Cerebellar cortex (tissue), 1 donor: ENCODE measurements at places on chromosomes 12 and 14.

DNA sequence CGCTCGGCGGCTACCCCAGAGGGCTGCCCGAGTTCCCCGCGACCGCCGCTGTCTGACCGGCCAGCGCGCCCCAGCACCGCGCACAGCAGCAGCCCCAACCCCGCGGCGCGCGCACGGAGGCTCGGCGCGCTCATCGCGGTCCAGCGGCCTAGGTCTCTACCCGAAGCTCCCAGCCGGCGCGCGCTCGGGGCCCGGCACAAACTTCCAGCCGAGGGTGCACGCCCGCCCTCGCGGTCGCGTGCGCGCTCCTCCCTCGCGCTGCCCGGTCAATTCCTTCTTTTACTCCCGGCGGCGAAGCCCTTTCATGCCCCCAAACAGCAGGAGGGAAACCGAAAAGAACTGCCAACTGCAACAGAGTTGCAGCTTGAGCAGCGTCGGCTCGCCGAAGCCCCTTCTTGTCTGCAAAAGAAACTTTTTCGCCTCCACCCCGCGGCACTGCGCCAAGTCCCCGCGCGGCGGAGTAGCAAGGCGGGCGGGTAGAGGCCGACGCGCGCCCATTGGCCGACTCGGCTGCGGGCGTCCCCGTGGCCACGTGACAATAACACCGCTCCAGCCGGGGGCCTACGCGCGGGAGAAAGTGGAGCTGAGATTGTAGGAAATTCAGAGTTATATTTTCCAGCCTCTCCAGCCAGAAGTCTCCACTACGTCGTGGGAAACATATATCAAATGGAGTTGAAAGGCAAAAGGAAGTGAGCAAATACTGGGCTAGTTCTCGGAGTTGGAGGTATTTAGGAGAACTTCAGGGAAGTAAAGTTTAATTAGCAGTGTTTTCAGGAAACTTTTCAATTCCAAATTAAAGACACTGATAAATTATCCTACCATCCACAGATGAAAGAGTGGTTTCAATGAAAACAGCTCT is at the start of gene LRIG3:
LRIG3 (minus strand) TSS at position 403 of the 859 bp plus-strand sequence; CDS start at position 134, 269 bp downstream.
- DNase-seq = peak; percentile 15

- DNase-seq = no peak
Measured at GRCh38 chr14:29663281-29663801, 264.3 kb downstream of the PRKD1 start.

DNA sequence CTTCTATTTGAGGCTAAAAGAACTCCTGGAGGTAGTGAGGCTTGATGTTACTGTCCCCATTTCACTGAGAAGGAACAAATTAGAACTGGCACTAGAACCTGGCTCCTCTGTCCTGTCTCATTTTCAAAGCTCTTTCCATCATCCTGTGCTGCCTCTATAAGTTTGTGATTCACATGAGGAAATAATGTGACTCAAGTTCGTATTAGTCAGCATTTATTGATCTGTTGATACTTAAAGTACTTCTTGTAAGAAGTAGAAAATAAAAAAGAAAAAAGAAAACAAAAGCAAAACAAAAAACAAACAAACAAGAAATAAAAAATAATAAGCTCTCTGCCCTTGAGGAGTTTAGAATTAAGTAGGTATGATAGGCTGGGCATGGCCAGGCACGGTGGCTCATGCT is 2.3 kb upstream of the ESPL1 start:
- DNase-seq = no peak

DNA sequence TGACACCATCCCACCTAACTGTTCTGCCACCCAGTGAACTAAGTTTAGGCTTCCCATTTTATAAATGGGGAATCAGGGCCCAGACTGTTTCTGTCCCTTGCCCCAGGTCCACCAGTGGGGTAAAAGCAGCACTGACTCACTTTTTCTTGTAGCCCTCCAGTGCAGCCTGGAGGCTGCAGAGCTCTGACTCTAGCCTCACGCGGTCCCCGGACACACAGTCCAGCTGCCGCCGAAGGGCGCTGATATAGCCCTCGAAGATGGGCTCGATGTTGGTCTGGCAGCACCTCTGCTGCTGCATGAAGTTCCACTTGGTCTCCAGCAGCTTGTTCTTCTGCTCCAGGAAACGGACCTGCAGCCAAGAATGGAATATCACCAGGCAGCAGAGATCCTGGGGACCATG is 2.6 kb downstream of the KRT82 start:
- DNase-seq = no peak

GRCh38 chr14:100536721-100537445 is 50.3 kb downstream of the BEGAIN start:
- peak; percentile 69 for DNase-seq

GRCh38 chr12:114688256-114688845 is 4.4 kb upstream of the TBX3 start:
- no peak for DNase-seq

- DNase-seq = no peak
Measured at GRCh38 chr14:92789457-92790089, 4.5 kb upstream of the GOLGA5 start.

DNA sequence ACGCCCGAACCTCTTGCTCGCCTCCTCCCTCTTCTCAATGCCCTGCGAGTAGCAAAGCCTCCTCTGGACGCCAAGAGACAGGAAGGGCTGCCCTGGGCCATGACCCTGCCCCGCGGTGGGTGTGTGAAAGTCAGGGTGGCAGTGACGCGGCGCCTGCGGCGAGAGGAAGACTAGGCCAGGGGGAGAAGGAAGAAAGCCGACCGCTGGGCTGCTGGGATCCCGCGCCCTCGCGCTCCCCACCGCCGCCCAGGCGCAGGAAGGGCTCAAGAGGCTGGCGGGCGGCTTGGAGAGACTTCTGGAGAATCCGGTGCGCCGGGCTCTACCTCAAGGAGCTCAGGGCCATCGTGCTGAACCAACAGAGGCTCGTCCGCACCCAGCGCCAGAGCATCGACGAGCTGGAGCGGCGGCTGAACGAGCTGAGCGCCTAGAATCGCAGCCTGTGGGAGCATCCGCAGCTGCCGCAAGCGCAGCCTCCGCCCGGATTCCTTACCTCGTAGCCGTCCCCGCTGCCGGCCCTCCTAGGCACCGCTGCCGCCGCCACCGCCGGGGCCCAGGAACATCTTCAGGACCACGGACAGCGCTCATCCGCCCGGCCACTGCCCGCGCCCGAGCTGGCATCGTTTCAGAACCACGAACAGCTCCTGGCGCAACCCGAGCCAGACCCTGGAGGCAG is 105.0 kb upstream of the PRB2 start:
- no peak for DNase-seq

- no peak for DNase-seq
Measured at GRCh38 chr12:99605-100004, 33.0 kb downstream of the IQSEC3 start.

DNA sequence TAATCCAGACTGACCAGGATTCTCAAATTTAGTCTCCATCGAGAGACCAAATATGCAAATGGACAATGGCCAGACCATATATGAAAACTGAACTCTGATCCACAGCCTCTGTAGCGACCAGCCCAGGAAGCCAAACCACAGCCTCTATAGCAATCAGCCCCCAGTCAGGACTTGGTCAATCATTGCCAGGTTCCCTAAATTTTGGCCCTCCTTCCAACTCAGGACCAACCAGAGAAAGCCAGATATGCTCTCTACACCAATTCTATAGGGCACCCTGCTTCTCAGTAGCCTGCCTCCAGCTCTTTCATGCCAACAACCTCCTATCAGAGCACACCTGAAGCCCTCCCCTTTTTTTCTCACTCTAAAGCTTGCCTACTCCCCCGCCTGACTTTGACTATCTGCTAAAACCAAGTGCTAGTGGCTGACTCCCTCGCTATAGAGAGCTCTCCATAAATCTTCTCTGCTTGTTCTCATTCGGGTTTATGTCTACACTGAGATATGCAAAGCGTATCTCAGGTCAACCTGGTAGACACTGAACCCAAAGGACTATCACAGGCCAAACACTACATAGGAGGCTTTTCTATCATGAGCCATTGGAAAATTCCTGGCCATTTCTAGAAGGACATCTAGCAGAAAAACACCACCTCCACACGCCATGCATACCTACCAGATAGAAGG is 110.5 kb upstream of the FUT8 start:
- DNase-seq = no peak

GRCh38 chr12:130633771-130634170 is 82.3 kb downstream of the RIMBP2 start:
- DNase-seq = peak; percentile 19

DNA sequence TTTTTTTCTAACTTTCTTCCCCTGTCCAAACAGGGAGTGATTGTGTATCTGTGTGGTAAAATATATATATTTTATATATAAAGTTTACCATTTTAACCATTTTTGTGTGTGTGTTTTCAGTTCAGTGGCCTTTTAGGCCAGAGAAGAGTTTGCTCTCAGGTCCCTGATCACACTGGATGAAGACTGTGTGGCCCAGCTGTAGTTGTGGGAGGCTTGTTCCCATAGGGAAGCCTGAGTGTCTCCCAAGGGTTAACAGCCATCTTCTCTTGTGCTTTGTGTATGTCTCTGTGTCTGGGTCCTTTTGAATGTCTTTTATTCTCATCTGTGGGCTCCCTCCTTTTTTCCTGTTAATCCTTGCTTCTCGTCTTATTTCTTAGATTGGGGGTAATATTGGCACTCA is 23.4 kb downstream of the CGRRF1 start:
- DNase-seq = no peak

GRCh38 chr12:46660719-46661109 is 165.1 kb downstream of the SLC38A4 start:
- no peak for DNase-seq

DNA sequence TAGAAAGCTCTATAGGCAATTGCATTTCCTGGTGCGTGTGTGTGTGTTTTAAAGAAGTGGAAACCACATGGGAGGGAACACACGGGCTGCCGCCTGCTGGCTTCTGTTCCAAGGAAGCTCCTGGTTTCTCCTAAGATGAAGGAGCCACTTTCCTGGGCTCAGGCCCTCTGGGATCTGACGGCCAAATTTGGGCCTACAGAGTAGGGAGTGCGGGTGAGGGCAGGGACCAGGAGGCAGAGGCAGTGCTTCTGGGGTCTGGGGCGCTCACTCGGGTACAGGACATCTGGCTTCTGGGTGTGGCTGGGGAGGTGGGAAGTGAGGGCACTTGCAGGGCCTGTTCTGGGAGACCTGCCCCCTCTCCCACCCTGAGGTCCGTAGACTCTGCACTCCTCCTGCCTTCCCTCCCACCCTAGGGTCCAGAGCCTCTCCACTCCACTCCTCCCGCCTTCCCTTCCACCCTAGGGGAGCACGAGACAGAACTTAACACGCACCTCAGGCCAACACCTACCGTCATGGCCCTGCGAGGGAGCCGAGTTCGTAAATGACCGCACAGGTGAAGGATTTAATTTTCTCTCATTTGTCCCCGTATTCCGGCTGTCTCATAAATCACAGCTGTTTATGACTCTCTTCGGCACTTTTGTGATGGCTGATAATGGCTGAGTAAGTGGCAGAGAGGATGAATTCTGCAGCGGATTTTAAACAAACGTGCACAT is 127.7 kb downstream of the KIF26A start:
- DNase-seq = no peak

GRCh38 chr12:65779946-65780345 is 44.3 kb upstream of the HMGA2 start:
- no peak for DNase-seq

- no peak for DNase-seq
Measured at GRCh38 chr12:13539051-13539450, 342.5 kb downstream of the EMP1 start.

DNA sequence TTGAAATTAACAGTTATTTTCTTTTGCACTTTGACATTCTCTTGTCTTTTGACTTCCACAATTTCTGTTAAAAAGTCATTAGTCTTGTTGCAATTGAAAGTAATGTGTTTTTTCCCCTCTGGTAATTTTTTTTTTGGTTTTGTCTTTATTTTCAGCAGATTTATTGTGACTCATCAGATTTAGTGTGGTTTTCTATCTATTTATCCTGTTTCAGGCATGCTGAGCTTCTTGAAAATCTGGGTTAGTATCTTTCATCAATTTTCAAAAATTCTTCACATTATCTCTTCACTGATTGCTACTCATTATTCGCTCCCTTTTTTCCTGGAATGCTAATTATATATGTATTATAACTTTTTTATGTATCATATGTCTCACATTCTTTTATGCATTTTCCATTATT is 15.3 kb upstream of the NTF3 start:
- no peak for DNase-seq

- no peak for DNase-seq
Measured at GRCh38 chr12:91877022-91877421, 268.6 kb downstream of the BTG1 start.

GRCh38 chr14:93375673-93376156 is 28.7 kb downstream of the COX8C start:
- no peak for DNase-seq

- peak; percentile 62 for DNase-seq
Measured at GRCh38 chr12:72075891-72076557, 137.4 kb downstream of the TPH2 start.
